Activated CD4-positive, alpha-beta T cell treated with anti-CD3 and anti-CD28 coated beads, Interleukin-2, amount 50 U/mL, for 4 hours (primary cell): ENCODE measurements at places on chromosomes 5 and 9.

DNA sequence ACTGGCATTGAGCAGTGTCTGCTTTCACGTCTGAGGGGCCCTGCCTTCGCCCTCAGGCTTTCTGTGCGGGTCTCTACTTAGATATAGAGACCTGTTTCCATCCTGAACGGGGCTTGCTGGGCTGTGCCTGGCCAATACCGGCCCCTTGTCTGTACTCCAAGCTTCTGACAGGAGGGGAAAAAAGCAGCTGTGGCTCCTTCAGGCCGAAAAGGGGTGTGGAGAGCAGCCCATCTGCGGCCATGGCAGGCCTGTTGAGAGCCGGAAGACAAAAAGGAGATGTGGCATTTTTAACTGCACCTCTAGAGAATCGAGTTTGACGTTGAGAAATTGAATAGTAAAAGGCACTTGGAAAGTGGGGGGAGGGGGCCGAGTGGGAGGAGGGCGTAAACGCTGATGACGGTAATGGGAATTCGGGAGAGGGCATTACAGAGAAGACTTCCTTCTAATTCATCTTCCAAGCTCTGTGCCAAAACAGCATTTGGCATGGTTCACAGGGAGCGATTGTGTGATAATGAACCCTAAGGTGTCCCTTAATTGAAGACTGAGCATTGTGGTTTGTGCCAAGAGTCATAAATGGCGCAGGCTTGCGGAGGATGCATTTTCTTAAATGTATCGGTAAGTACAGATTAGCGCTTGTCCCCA is 25.1 kb upstream of the PRDM12 start:
- no peak for DNase-seq

DNA sequence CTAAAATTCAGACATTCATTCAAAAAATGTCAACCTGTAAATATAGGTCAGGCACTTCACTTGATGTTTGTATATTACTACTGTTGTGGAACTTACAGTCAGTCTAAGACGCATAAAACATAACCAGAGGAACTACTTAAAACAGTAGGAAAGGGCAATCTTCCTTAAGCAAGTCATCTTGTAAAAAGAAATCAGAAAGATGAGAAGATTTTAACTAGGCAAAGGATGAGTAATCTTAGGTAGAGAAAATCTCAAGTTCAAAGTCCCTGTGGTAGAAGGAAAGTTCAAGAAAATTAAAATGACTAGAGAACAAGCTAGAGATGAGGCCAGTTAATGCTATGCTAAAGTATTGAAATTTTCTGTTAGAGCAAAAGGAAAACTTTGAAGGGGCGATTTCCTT is 152.4 kb downstream of the RAPGEF6 start:
- no peak for DNase-seq

DNA sequence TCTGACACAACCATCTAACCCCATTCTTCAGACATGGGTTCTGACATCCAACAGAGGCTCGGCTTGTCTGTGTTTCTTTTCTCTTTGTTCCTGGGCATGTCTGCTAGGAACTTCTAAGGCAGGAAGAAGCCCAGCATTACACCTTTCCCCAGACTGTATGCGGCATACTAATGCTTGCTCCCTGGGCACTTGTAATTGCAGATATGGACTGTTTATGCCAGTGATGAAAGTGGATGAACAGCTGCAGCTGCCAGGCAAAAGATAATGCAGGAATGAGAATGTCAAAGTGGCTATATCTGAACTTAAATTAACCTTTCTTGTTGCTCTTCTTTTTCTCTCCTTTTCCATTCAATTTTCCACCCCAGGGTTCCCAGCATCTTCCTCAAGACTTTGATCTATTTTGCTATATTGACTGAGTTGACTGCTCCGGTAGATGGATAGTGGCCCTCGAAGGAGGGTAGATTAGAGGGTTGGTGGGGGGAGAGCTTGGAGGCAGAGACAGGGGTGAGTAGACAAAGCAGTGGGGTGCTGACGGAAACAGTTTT is 344.4 kb downstream of the MAN2A1 start:
- DNase-seq: no peak

DNA sequence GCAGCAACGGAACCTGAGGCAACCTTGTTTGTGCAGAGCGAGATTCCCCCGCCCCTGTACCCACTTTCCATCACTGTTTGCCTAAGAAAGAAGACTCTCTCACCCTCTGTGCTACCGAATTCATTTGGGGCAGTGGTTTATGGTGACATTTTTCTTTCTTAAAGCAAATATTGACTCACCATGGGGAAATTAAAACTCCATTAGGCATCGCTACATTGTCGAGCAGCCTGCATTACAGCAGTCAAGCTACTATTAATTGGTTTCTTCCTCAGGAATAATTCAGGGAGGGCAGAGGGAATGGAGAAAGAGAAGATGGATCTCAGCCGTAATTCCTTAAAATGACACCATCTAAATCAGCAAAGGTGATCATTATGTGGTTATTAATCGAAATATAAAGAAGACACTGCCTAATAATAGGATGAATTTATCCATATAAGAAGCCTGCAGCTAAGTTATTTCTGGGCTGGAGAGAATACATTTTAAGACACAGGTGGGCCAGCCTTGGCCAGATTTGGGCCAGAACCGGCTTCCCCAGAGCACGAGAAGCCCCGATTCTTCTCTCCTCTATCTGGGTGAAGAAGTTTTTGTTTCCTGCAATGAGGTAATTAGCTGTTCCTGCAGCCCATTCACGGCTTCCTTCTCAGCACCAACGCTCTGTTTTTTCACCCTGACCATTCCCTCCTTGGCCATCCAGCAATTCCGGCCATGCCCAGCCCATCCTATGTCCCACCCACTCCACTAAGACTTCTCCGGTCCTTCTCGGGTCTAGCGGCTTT is 16.8 kb downstream of the CFAP77 start:
- DNase-seq: no peak

- no peak for DNase-seq
Observed at GRCh38 chr9:135815830-135816650, 91.3 kb downstream of the CAMSAP1 start.

- DNase-seq: no peak
Observed at GRCh38 chr5:94544875-94545547, 73.4 kb downstream of the KIAA0825 start.

DNA sequence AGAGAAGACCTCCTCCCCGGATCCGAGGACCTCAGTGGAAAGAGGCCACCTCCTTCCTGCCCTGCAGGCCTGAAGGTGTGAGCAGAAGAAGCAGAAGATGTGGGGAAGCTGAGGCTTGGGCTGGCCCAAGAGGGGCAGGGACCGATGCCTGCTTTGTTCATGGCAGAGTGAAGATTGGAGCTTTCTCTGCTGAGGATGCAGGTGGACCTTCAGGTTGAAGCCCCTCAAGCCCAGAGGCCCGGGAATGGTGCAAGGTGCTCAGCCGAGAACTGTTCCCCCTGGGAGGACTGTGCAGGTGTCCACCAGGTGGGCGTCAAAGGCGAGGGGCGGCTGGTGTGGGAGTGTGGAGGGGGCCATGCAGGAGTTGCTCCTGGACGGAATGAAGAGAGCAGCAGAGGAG is 277.9 kb upstream of the IRX2 start:
- no peak for DNase-seq

GRCh38 chr5:133610489-133611356 is 1.6 kb downstream of the FSTL4 start:
- DNase-seq: no peak

DNA sequence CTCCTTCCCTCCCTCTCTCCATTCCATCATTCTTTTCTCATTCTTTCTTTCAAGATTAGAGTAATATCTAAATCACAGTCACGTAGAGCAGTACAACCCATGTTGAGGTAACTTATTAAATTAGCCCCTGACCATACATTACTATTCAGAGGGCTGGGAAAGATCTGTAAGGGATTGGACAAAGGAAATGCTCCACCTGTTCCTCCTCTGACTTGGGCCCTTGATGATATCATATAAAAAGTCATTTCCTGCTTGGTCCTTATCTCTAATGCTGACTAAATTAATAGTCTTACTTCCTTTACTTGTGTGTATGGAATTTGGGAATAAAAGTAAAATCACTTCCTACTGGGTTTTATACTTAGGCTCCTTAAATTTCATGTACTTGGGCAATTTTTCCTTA is 40.8 kb downstream of the SNX18 start:
- DNase-seq: no peak

- DNase-seq: no peak
Observed at GRCh38 chr9:126084008-126084407, 242.6 kb upstream of the MVB12B start.
